EL (cell line): ENCODE measurements at places on chromosomes 12 and 14.
A peak's percentile ranks its signal among the peaks of the same experiment; 100 is the strongest.

DNA sequence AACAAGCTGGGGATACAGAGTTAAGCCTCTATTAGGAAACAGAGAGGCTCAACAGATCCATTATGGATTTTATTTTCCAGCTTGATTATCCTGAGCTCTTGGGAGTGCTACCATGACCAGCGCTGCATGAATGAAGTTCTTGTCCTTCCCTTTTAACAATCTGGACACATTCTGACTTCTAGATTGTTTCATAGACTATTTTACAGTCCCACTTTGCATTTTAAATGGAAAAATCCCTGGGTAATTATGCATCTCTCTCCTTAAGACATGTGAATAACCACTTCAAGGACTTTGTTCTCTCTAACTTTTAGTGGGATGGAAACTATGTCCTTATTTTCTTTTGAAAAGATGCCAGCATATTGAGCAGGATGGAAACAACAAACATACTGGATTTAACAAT is 2.0 kb downstream of the CCDC198 start:
- no peak for DNase-seq

DNA sequence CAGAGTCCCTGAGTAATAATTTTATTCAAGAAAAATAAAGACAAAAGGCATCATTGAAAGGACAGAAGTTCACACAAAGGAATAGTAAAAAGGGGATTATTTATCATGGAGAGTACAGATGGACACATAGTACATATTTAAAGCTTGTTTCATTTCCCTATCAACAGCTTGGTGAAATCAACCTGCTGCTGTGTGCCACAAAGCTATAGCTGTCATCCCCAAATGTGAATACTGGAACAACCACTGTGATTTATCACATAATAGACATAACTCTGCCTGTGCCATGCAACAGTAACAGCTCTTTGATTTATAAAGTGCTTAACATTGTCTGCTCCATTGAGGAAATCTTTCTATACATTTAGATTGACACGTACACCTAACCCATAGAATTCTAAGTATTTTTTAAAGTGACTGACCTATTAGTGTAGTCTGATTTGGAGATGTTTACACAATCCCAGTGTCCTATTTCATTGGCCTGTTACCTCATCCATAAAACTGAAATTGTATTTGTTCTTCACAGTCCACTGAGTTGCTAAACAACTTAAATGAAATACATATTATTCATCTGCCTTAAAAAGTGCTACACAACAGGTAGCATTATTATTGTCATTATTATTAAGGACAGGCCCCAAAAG is 3.3 kb downstream of the NEMF start:
- no peak for DNase-seq

DNA sequence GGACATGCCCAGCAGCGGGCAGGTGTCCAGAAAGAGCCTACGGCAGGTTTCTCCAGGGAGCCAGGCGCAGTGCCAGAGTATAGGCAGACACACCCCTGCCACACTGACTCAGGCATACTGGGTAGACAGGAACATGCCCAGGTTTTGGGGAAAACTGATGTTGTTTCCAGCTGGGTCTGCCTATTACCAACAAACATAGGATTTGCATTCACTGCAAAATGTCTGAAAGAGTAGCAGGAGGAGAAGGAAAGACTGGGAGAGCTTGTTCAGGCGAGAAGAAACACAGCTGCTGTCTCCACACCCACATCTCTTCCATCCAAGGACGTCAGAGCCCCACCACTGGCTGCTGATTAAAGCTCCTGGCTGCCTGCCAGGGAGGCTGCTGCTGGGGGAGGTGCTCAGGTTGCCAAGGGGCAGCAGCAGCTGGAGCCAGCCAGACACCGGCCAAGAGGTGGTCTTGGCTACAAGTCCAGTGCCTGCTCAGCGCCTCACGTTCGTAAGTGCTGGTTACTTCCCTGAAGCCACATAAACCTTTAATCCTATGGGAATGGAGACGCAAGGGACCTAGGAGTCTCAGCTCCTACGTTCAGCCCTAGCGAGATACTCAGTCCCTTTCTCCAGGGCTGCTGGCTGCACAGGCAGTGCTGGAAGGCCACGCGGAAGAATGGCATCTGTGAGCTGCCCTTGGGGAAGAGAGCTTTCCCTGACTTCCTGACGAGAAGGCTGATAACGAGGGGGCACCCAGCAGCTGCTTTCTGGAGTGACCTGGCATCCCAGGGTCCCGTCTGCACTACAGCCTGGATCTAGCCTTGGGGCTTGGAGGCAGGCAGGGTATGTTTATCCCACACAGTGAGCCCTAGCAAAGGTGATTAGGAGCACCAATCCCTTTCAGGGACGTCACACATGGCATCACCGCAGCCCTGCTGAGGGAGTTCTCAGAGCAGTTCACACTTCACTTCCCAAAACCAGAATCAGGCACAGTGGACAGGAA is 58.1 kb downstream of the PLEKHG3 start:
- DNase-seq: peak; percentile 77

DNA sequence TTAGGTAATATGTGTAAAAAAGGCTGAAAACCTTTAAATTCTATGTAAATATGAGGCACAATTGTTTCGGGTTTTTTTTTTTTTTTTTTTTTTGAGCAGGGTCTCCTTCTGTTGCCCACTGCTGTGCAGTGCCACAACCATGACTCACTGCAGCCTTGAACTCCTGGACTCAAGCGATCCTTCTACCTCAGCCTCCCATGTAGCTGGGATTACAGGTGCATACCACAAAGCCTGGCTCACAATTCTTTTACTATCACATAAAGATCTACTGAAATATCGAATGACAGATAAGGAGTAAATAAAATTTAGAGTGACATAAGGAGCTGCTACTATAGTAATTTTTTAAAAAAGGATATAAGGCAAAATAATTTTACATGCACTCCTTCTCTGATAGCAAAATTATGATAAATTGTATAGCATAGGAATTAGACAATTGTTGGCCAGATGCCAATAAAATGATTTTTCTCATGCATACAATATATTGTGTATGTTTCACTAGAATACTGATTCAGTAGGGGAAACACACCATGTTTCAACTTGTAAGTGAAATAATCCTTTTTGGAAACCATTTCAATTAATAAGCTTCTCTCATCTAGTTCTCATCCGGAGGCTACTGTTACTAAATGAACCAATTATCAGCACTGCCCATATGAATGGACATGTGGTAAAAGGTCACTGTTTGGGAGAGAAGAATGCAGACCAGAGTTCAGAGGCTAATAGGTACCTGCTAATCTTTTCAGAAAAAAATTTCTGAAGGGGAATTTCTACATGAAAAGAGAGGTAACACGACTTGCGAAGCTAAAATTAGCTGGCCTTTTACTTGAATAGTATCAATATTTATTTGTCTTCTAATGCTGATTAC is 108.4 kb downstream of the PPP1R12A start:
- no peak for DNase-seq

GRCh38 chr12:108117163-108117849 is 11.8 kb upstream of the WSCD2 start:
- DNase-seq: no peak

GRCh38 chr12:57550641-57551549 is 1.1 kb downstream of the KIF5A start:
- DNase-seq: no peak

- DNase-seq: no peak
Measured at GRCh38 chr14:64185184-64185583, 109.0 kb downstream of the ESR2 start.

DNA sequence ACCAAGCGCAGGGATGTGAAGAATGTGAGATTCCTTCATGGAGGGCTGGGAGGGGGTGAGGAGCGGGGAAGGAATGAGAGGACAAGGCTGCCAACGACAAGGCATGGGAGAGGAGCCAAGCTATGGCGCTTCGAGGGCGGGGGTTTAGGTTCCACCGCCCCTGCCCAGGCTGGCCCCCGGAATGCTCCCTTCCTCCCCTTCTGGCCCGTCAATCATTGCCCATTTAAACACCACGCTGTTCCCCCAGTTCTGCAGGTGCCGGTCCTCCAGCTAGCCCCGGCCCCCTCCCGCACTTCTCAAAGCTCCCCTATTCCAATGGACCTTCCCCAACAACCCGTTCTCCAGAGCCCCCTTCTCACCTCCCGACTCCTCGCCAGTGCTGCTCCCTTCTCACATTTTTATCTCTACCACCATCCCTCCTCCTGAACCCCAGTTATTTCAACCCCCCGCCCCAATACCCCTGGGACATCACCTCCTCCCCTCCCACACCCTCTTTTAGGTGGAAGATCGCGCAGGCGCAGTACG is 428 bp downstream of the RNF41 start:
- peak; percentile 82 for DNase-seq

DNA sequence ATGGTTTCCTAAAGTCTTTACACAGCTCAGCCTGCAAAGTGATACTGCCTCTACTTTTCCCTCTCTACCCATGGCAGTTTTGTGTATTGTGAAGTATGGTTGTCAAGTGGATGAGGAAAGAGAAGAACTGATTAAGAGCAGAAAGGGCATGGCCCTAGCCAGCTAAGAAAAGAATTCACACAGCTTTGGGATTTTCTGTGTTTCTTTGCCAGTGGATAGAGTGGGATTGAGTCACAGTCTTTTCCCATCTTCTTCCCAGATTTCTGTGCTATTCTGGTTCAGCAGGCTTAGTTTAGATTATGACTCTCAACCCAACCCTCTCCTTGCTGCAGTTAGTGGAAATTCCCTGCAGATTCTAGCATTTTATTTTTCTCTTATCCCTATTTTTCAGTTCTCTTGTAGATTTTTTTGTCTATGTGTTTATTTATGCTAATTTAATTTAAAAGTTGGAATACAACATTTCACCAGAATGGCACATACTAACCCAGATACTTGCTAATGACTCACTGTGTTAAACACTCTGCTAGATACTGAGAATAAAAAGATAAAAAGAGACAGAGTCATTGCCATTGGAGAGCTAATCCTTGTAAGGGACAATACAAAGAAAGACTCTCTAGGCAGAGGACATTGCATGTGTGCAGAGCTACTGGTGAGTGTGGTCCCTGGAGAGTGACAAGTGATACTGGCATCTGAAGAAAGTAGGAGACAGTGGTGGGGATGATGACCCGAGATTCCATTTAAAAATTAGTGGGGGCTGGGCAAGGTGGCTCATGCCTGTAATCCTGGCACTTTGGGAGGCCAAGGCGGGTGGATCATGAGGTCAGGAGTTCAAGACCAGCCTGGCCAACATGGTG is 106.3 kb downstream of the ST8SIA1 start:
- no peak for DNase-seq

- DNase-seq: no peak
Measured at GRCh38 chr12:33587784-33588712, 148.4 kb upstream of the SYT10 start.

DNA sequence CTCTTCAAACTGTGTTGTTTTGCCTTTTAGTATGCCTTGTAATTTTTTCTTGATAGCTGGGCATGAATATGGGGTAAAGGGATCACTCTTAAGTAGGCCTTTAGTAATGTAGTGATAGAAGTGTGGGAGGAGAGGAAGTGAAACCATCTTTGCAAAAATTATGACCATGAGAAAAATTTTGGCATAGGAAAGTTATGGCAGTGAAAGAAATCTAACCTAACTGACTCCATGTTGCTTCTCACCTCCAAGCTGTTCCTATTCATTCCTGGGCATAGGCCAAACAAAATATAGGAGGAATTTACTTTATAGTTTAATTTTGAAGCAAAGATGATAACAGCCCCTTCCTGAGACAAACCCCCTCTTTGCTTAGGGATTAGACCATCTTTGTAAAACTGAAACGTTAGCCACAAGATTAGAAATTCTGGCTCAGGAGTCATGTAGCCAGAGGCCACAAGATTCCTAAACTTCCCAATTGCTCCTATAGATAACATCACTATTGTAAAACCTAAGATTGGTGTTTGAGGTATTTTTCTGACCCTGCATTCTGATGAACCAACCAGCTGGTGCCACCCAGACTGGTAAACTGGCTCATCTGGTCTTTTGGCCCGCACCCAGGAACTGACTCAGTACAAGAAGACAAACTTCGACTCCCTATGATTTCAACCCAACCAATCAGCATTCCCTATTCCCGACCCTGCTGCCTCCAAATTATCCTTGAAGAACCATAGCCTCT is 45.8 kb downstream of the CRADD start:
- DNase-seq: peak; percentile 88

DNA sequence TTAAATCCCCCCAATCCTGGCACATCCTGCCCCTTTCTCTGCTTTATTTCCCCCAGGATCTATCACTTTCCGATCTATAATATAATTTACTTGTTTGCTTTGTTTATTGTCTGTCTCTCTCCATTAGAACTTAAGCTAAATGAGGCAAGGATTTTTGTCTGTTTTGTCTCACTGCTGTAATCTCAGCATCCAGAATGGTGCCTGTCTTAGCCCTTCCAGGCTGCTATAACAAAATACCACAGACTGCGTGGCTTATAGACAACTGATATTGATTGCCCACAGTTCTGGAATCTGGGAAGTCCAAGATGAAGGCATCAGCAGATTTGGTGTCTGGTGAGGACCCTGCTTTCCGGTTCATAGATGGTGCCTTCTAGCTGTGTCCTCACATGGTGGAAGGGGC is 65.2 kb downstream of the VWF start:
- DNase-seq: no peak

GRCh38 chr14:93978735-93979134 is 2.4 kb upstream of the ASB2 start:
- DNase-seq: no peak

DNA sequence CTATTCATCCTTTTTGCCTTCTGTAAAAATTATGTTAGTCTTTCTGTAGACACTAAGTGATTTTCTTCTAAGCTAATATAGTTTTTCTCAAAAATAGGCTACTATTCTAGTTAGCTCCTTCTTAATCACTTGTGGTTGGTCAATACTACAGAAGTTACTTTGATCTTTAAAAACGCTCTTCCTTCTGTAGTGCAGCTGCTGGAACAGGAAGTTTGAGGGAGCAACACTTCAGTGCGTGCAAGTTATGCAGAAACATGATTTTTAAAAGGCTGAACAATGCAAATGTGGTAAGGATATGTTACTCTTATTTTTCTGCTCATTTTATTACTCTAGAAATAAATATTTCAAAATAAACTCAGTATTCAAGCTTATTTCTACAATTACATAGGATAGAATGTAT is 11.1 kb upstream of the RERGL start:
- no peak for DNase-seq

- DNase-seq: no peak
Measured at GRCh38 chr12:111022386-111022785, 102.0 kb upstream of the MYL2 start.

- DNase-seq: no peak
Measured at GRCh38 chr14:77241955-77242354, 29.1 kb downstream of the NGB start.
